ENCODE measurements at places on chromosomes 11 and 22.

GRCh38 chr22:19992921-19993355 lies 23.7 kb downstream of the ARVCF start:
- no peak for DNase-seq

GRCh38 chr11:132248580-132248979 lies 878.2 kb downstream of the NTM start:
- DNase-seq: no peak

GRCh38 chr11:112300094-112300786 lies 39.6 kb upstream of the PLET1 start:
- DNase-seq: no peak

- DNase-seq: no peak
Observed at GRCh38 chr22:48044487-48045060, 1282.1 kb downstream of the TBC1D22A start.

DNA sequence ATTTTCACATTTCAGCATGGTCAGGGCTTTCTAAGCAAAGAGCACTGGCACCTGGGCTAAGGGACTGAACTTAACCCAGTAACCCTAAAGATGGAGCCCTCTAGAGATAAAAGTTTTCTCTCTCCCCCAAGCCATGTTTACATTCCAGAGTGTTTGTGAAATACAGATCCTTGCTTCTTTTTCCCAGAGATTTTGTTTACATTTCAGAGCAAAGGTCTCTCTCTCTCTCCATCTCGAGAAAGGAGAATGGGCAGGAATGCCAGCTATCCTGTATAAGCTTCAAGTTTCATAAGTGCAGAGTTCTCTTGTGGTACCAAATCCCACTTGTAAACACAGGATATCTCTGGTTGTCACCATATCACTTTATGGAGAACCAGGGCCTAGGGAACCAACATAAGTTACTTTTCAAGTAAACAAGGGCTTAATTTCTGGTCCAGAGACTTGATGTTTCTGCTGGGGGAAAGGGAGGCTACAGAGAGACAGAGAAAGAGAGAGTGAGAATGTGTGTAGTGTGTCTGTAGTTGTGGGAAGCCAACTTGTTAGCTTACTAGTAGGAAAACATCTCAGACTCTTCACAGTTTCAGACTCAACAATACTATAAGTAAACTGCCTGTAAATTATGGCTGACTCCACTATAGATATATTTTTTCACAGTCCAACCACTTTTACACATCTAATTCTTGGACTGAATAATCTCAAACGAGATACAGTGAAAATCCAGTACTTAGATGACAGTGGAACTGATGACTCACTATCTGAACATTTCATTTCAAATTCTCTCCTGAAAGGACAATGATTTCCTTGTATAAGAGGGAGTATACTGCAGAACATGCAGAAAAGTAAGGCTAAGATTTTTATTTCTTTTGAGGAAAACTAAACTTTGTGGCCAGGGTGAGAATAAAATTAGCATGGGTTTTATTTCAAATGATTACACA lies 76.2 kb downstream of the ARHGAP32 start:
- no peak for DNase-seq

- DNase-seq: no peak
Observed at GRCh38 chr11:128727320-128727719, 33.4 kb downstream of the FLI1 start.

DNA sequence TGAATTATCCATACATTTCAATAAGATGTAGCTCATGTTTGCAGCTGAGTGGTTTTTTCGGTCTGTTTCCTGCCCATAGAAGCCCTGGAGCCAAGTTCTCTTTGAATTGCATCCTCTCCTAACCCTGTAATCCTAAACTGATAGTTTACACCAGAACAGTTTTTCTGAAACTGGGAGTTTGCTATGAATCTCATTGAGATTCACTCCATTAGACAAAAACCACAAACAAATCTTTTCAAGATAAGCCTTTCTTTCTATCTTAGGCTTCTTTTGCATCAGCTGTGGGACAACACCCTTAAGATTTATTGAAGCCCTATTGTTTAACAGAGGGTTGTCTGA lies 324.8 kb downstream of the DYNC2H1 start:
- DNase-seq: no peak

DNA sequence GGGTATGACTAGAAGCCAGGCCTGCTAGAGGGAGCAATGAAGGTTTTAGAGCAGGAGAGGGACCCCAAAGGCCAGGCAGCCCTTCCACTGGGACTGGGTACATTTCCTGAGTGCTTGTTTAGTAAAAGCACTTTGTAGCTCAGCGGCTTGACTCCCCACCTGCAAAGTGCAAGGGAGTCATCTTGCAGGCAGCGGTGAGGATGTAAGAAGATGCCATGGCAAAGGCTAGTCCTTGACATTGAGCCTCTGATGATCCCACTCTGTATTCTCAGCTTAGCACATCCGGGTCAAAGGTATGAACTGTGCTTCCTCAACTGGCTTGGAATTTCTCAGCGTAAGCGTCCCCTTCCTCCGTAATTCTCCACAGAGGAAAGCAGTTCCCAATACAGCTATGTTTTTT lies 3.1 kb upstream of the UBE2L3 start:
- no peak for DNase-seq

GRCh38 chr11:16902182-16902581 lies 112.0 kb downstream of the PLEKHA7 start:
- no peak for DNase-seq

DNA sequence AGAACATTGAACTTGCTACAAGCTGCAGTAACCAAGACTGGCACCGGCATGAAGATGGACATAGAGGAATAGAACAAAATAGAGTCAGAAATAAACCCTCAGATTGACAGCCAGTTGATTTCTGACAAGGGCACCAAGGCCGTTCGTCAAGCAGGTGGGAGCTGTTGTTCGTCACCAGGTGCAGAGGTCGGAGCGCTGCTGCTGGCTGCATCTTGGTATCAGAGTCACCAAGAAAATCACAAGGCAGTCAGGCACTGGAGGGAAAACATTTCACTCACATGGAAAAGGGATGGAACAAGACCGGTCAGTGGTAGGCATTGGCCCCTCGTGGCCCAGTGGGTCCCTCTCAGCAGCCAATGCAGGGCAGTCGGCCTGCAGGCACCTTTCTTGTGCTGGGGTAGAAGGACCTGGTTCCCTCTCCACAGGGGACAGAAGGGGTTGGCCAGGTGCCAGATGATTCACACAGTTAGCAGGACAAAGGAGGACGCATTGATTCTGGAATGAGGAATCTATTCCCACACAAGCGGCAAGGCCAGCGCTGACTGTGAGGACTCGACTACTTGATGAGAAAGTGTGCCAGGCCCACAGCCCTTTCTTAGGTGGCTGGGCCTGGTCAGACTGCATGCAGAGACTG lies 115.8 kb upstream of the FGF3 start:
- no peak for DNase-seq

DNA sequence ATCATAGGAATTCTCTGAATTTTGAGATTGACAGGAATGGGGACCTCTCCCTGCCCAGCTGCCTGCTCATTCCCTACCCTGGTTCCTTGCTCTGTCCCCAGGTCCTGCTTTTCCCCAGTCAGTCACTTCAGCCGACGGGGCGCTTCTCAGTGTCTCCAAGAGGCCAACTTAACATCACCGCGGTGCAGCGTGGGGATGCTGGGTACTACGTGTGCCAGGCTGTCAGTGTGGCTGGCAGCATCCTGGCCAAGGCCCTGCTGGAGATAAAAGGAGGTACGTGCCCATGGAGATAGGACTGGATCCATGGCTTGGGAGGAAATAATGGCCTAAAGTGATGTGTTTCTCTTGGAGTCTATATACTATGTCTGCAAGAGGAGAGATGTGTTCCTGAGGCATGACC lies 7.0 kb downstream of the ROBO3 start:
- DNase-seq: no peak

GRCh38 chr11:78250099-78250498 lies 61.4 kb downstream of the USP35 start:
- no peak for DNase-seq

DNA sequence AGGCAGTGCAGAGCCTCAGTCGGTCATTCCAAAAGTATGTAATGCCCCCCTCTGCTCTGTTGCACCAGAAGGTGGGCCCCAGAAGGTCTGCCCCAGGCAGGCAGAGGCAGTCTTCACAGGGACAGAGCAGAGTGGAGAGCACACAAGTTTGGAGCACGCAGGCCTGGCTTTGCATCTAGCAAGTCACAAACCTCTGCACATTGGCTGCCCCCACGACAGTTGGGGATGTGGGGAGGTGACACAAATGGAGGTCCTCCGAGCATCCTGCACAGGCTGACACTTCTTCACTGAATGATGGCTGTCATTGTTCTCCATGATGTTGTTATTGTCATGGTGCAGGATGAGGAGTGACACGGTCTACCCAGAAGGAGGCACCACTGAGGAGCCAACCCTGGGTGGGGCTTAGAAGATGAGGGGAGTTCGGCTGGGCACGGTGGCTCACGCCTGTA lies 11.9 kb downstream of the TOM1 start:
- no peak for DNase-seq

DNA sequence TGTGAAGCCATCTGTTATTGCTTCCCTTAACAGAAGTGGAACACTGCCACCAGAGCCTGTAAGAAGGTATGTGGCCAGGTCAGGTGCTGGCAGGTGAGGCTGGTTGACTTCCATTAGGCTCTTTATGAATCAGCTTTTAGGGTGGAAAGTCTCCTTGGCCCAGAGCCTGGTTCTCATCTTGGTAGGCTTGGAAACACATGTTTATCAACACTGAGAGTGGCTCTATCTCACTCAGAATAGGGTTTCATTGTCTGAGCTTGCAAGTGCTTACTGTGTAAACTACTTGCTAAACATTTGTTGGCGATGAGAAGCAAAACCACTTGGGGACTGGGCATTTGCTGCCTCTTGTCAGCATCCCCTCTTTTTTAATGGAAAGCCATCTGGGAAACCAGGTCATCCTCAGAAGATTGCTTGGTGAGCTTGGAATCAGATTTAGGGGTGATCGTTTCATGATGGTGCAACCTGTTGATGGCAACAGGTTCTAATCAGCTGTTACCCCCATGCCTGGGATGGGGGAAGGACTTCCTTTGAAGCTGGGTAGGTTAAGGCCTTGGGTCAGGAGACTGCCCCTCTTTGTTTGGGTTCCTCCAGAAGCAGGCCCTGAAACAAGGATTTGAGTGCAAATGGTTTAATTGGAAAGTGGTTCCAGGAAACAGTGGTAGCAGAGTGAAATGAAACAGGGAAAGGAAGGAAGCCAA lies 75.0 kb upstream of the AMPD3 start:
- no peak for DNase-seq

DNA sequence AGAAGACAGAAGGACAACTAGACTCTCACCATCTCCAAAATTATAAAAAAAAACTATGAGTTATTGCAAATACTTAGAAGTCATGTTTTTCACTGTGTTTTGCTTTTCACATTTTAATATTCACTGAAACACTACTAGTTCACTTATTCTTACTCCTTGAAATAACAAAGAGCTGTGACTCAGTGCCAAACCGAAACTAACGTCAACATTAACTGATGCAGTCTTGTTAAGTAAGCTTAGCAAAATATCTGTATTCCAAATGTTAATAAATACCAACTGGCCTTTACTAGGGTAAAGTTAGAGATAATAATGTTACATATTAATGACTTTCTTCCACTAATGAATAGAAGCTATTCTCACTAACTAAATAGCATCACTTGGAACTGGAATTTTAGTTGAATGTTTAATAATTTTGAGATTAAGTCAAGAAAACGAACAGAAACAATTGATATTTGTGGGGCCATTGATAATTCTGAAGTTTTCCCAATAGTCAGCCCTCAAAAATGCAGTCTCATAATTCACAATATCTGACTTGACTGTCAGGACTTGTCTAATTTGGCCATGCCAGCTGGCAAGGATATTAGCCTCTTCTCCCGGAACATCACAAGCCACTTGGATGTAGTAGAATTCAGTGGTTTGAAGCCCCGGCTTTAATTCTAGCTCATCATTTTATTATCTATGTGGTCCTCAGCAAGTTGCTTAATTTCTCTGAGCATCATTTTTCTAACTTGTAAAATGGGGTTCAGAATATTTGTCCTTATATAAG lies 230.1 kb upstream of the DDI1 start:
- DNase-seq: no peak

DNA sequence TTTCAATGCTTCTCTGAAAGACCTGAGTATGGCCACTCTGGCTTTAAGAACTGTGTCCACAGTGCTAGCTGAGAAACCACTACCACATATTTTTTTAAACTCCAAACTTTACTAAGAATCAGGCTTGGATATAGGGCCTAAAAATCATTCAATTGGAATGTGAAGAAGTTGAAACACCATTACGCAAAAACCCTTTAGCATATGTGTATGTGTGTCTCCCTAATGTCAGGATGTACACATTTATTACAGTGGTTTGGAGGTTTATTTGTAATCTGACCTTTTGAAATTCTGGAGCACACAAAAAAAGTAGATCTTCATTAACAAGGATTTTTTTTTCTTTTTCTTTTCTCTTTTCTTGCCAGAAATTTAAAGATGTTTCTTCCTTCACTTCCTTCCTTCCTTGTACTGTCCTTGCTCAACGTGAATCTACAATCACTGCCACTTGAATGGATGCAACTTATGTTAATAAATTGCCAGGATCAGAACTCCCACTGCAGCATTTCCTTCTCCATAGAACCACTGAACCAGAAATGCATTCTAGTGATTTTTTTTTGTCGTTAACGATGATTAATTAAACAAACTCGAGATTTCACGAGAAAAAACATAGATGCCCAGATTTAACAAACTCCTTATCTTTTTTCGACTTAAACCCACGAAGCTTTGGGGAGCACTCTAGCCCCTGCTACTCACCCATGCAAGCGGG lies 3.1 kb upstream of the ADM start:
- no peak for DNase-seq

- no peak for DNase-seq
Observed at GRCh38 chr11:11494348-11494747, 127.5 kb downstream of the GALNT18 start.

DNA sequence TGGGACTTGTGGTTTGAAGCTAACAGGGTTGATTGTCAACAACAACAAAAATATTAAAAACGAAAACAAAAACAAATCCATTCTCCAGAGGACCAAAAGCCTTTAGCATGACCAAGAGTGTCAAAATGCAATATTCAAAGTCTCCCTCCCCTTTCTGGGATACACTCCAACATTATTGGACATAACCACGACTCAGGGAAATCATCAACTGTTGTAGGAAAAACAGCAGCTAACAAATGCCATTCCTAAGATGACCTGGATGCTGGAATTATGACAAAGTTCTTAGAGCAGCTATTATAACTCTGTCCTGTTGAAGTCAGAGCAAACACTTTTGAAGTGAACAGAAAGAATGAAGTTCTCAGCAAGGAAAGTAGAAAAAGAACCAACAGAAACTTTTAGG lies 143.0 kb downstream of the TMEM135 start:
- DNase-seq: no peak

GRCh38 chr11:70205049-70205725 lies 2.1 kb downstream of the FADD start:
- no peak for DNase-seq

GRCh38 chr11:61035526-61035835 lies 64.0 kb downstream of the CD6 start:
- DNase-seq: no peak

- no peak for DNase-seq
Observed at GRCh38 chr11:74769055-74769707, 20.5 kb downstream of the RNF169 start.

DNA sequence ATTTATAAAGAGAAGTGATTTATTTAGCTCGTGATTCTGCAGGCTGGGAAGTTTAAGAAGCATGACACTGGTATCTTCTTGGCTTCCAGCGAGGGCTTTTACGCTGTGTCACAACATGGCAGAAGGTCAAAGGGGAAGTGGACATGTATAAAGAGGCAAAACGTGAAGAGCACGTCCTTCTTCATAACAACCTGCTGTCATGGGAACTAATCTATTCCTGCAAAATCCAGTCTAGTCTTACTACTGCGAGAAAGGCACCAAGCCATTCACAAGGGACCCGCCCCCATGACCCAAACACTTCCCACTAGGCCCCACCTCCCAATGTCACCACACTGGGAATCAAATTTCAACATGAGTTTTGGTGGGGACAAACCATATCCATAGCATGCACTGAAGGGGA lies 58.3 kb downstream of the AMOTL1 start:
- no peak for DNase-seq

All from stimulated activated CD8-positive, alpha-beta memory T cell treated with anti-CD3 and anti-CD28 coated beads, Interleukin-12 subunit alpha, Interleukin-12 subunit beta, amount 100 ng/mL, for 4 hours (primary cell).